WTC11 (cell line): ENCODE measurements at places on chromosomes 11 and 22. TPM values are rescaled to one million over a fixed set of nuclear protein-coding genes. Genes with fewer than 3 reads are reported as not detected.
A peak's percentile ranks its signal among the peaks of the same experiment; 100 is the strongest.

DNA sequence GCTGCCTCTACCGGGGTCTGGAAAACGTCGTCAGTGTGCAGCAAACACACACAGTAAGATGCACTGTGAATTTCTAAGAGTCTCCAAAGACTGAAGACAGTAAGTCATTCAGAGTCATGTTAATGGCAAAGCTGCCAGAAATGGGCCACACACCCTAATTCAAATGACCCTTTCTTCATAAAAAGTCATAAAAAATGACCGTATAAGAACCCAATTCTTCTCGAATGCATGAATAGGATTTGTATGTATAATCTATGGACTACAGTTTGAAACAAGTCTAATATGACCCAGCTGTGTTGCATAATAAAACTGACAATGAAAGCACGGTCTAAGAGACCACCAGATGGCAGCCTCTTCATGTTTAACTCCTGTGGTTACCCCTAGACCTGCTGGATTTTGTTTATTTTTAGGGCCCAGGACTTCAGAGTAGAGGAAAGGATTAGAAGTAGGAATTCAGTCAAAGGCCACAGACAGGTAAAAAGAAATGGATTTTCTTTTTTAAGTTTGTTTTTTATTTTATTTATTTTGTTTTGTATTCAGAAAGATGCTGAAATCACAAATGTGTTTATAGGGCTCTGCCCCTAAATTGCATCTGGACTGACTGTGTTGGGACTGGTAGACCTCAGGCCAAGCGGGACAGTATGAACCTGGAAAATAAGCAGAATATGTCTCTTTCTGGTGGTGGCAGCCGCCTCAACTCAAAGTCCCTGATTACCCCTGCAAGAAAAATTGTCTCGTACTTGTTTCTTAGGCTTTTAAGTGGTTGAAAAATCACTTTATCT lies 32.1 kb upstream of the SLC5A12 start:
- H3K27me3 ChIP-seq = no peaks in the 10 kb centered on the region
- H3K4me1 ChIP-seq = no peaks in the 10 kb centered on the region
- no peak overlapping the region for H3K27ac ChIP-seq

DNA sequence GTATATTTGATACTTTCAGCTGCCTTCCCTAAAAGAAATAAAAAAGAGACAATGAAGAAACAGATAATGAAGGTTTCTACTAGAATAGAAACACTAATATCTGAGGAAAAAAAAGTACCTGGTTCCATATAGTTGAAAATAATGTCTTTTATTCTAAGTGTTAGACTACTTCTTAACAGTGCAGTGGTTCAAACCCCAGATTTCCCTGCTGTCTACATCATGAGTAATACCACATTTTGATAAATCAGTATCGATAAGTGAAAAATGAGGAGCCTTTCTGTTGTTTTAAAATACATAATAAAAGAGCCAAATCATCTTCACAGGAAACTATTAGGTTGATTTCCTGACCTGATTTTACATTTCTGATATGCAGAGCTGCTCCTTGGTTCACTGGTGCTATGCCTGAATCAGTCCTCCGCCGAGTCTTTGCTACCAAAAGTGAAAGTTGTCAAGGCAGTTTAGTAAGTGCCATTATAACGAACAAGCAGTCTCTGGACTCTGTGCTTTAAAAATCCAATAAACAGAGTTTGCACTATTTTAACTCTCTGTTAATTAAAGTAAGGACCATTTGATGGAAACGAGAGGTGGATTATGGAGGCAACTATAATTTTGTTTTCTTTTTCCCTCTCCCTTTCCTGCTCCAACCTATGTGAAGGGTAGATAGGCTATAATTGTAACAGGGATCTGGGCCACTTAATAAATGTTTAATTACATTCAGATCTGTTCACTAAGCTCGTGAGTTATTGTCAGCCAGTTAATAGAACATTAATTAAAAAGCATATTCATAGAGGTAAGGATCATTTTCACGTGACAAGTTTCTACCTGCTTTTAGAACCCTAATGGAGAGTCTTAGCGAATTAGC lies 724.5 kb upstream of the RAG2 start:
- no peak overlapping the region for H3K4me3 ChIP-seq
- no peak overlapping the region for H3K27ac ChIP-seq
- H3K36me3 ChIP-seq = peaks cover 52% of the 10 kb centered on the region
- H3K4me1 ChIP-seq = no peaks in the 10 kb centered on the region
- H3K27me3 ChIP-seq = no peaks in the 10 kb centered on the region; the same call in 1 of the 2 replicates
- no peak for DNase-seq

DNA sequence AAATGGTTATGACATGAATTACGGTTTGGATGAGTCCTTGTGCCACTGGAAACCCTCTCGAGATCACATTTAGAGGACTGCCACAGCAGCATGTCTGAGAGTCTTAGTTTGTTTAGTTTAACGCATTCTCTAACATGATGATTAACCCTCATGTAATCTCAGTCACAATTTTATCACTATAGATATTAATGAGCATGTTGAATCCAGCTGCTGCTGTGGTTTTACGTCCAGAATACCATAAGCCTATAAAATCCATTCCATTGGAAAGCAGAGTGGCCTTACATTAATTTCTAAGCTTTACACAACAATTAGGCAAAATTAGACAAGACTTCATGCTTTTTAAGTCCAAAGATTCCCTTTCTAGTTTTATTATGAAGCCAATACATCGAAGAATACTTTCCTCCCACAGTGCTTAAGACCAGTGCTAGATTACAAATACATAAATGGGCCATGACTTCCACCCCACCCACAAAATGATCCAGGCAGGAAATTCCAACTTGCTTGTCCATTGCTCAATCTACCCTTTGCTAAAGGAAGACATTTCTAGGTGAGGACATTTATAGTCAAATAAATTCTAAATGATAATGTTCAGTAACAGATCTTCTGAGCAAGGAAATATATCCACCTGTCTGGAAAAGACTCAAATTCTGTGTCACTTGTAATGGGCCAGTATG lies 3.5 kb upstream of the ELMOD1 start:
- no peaks in the 10 kb centered on the region for H3K36me3 ChIP-seq
- no peak overlapping the region for H3K4me3 ChIP-seq
- peaks cover 53% of the 10 kb centered on the region for H3K27me3 ChIP-seq
- H3K4me1 ChIP-seq = peaks cover 20% of the 10 kb centered on the region

- peaks cover 50% of the 10 kb centered on the region for H3K36me3 ChIP-seq
- no peak for DNase-seq
- no peaks in the 10 kb centered on the region; the same call in 1 of the 2 replicates for H3K4me1 ChIP-seq
- H3K27me3 ChIP-seq = no peaks in the 10 kb centered on the region
These were observed 7.8 kb downstream of the RPS6KA4 start for GRCh38 chr11:64366751-64367150.

DNA sequence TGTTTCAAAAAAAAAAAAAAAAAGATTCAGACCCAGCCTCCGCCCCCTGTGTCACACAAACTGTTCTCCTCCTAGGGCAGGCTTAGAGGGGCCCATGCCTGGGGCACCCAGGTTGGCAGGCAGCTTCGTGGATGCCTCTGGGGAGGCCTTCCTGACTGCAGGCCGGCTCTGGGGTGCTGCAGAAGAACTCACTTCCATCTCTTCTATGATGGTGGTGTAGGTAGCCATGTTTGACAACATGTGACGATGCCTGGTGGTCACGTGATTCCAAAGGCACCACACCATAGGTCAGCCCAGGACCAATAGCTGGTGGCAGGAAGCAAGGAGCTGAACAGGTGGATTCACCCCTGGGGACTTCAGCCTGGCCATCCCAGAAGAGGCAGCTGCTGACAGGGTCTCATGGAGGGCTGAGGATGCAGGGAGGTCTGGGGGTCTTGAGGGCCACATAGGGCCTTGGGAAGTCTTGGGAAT lies 24.1 kb upstream of the CELSR1 start:
- H3K36me3 ChIP-seq = no peaks in the 10 kb centered on the region; the same call in 1 of the 2 replicates
- peak; percentile 64 for DNase-seq
- H3K4me1 ChIP-seq = peaks cover 6% of the 10 kb centered on the region; the same call in 1 of the 2 replicates
- H3K27me3 ChIP-seq = no peaks in the 10 kb centered on the region; the same call in 1 of the 2 replicates
- peak overlapping the region; percentile 55 for H3K4me3 ChIP-seq
- H3K27ac ChIP-seq = no peak overlapping the region

DNA sequence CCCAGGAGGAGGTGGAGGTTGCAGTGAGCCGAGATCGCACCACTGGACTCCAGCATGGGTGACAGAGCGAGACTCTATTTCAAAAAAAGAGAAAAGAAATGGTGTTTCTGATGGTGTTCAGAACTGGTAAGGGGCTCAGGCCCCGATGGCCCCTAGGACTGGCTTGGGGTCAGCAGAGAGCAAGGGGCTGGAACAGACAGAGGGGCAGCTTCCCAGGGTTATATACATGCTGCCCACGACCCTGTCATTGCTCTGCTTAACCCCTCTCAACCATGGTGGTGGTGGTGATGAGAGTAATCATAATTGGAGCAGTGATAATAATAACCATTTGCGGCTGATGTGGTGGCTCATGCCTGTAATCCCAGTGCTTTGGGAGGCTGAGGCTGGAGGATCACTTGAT lies 79.4 kb downstream of the CEP164 start:
- no peak overlapping the region for H3K27ac ChIP-seq
- H3K27me3 ChIP-seq = peaks cover 5% of the 10 kb centered on the region; the same call in 1 of the 2 replicates
- H3K36me3 ChIP-seq = peaks cover 60% of the 10 kb centered on the region
- no peak overlapping the region for H3K4me3 ChIP-seq
- H3K4me1 ChIP-seq = peaks cover 17% of the 10 kb centered on the region

DNA sequence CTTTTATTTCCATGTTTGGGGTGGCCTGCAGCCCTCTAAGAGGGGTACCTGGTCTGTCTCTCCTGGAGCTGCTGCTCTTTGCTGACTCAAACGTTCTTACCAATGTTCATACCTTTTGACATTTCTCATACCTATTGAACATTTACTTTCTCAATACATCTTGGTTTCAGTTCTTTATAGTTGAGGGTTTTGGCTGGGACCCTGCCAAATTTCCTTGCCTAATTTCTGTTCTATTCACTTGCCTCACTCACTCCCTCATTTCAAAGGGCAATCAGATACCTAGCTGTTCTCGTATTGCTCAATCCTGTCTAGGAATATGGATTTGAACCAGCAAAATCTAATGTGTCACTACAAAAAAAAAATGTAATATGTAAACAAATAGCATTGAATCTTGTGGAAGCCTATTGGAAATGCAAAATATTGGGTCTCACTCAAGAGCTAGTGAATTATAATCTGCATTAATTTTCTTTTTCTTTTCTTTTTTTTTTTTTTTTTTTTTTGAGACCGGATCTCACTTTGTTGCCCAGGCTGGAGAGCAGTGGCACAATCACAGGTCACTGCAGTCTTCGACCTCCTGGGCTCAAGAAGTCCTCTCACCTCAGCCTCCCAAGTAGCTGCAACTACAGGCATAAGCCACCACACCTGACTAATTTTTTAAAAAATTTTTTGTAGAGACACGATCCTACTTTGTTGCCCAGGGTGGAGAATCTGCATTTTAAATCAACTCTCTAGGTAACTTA lies 7.5 kb downstream of the OR6M1 start:
- DNase-seq = no peak
- H3K27ac ChIP-seq = no peak overlapping the region
- peaks cover 14% of the 10 kb centered on the region for H3K36me3 ChIP-seq
- H3K4me1 ChIP-seq = peaks cover 31% of the 10 kb centered on the region
- H3K27me3 ChIP-seq = peaks cover 2% of the 10 kb centered on the region; the same call in 1 of the 2 replicates
- H3K4me3 ChIP-seq = no peak overlapping the region

The OR5P2 gene
- not detected in 3 replicates for total RNA-seq

The MMP7 gene
- total RNA-seq = 0.23 to 0.50 TPM (median 0.48 TPM) in 3 replicates

The PRR33 gene
- not detected in 3 replicates for total RNA-seq

The VWCE gene
- 13.8 to 21.9 TPM (median 17.4 TPM) in 3 replicates for total RNA-seq
